ENCODE measurements at places on chromosomes 4 and X. TPM values are rescaled to one million over a fixed set of nuclear protein-coding genes. Genes with fewer than 3 reads are reported as not detected.

SLC9B1 gene
- 1.4 TPM for total RNA-seq

- no peaks in the 10 kb centered on the region for H3K4me1 ChIP-seq
- H3K4me3 ChIP-seq: no peak overlapping the region
- H3K36me3 ChIP-seq: no peaks in the 10 kb centered on the region
- H3K27me3 ChIP-seq: no peaks in the 10 kb centered on the region
- H3K27ac ChIP-seq: no peak overlapping the region
Observed at GRCh38 chr4:141771889-141772830, 135.8 kb downstream of the IL15 start.

DNA sequence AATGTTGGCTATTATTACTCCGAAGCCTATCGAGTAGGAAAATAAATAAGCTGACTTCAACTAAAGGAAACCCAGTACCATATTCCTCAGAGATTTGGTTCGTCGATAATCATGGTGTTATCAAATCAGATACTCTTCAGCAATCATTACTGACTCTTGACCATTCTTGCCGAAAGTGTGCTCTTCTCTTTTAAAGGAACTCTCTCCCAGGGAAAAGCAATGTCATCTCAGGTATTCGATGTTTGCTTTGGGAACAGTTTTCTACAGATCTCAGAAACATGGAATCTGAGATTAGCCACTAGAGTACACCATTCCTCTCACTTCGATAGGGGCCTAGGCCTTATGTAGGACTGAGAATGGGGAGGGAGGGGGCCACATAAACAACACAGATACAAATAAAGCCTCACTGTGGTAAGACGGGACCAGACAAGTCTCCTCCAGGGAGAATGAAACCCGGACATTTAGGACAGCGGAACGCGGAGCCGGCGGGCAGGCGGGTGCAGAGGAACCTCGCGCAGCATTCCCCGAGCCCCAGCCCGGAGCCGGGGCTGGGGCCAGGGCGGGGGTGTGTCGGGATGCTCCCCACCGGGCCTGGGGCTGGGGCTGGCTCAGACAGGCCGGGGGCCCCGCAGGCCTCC lies 581 bp downstream of the DNAJB14 start:
- DNase-seq: no peak
- peak overlapping the region; percentile 95 for H3K4me3 ChIP-seq
- H3K4me1 ChIP-seq: peaks cover 3% of the 10 kb centered on the region
- H3K36me3 ChIP-seq: no peaks in the 10 kb centered on the region
- peak overlapping the region; percentile 89 for H3K27ac ChIP-seq

DNA sequence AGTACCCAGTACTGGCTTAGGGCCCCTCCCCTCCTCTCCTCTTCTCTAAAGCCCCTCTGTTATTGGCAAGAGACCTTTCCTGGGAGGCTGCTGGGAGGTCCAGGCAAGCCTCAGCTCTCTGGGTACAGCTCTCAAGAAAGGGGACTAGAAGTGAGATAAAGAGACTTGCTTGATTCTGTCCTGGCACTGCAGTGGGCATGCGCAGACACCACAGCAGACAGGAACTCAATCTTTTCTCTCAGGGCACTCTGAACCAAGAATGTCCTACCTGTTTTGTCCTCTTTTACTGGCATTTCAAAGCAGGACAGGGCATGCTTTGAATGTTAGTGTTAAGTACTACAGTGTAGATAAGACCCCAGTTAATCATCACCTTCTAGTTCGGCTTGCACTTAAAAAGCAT lies 74.9 kb downstream of the NYX start:
- H3K27ac ChIP-seq: no peak overlapping the region
- no peaks in the 10 kb centered on the region for H3K36me3 ChIP-seq
- no peak for DNase-seq
- no peaks in the 10 kb centered on the region for H3K27me3 ChIP-seq

DNA sequence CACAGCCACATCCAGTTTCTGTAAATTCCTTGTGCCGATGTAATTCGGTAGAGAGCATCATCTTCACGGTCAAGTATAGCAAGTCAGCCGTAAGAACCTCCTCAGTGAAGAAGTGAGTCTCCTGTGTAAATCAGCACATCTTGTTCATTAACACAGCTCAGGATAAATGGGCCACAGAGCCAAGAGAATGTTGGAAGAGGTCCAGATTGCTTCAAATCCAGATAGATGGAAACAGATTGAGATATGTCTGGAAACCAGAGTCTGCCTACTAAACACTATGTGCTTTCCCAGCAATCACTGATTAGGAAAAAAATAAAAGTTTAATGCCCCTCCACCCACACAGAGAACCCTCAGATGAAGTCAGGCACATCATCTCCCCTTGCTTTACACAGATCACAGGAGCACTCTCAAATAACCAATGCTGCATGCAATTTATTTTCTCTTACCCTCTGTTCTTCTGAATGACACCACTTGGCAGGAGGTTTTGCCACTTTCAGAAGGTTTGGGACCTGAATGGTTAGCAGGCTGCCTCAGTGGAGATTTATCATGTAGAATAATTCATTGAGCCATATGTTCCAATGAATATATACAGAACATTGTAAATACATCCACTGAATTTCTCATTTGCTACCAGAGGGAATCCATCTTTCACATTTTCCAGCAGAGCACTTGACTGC lies 357.7 kb downstream of the C4orf33 start:
- H3K4me1 ChIP-seq: no peaks in the 10 kb centered on the region
- no peaks in the 10 kb centered on the region for H3K36me3 ChIP-seq
- no peaks in the 10 kb centered on the region for H3K27me3 ChIP-seq
- H3K27ac ChIP-seq: no peak overlapping the region
- DNase-seq: no peak
- no peak overlapping the region for H3K4me3 ChIP-seq

All from ovary (tissue), 10 donors.